Stimulated activated CD4-positive, alpha-beta T cell treated with anti-CD3 and anti-CD28 coated beads, Interleukin-1b, Interleukin-23, amount 100 ng/mL, for 1 hour (primary cell): ENCODE measurements at places on chromosomes 5 and 9.

GRCh38 chr5:43619380-43619779 lies 16.4 kb downstream of the NNT start:
- no peak for DNase-seq

DNA sequence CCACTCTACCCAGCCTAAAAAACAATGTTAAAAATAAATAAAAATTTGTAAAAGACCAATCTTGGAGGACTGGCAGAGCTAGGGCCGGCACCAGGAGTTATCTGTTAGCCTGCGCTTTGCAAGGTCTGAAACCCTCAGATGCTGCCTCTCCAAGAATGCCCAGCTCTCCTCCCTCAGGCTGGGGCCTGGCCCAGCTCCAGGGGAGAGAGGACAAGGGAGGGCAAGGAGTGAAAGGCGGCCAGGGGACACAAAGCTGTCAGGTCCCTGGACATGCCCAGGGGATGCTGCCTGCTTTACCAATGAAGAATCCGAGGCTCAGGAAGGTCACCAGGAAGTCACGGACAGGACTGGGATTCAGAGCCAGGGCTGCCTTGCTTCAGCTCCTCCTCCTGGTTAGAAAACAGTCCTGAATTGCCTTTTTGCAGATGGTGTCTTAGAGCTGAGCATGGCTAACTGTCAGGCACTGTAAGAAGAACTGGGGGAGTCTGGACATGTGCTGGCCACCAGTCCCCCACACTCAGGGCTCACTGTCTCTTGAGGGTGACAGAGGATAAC lies 5.5 kb upstream of the N4BP3 start:
- no peak for DNase-seq

- no peak for DNase-seq
Observed at GRCh38 chr9:114931407-114931806, 1.0 kb upstream of the TNFSF8 start.

GRCh38 chr5:69335341-69335935 lies 2.8 kb upstream of the CCDC125 start:
- no peak for DNase-seq

DNA sequence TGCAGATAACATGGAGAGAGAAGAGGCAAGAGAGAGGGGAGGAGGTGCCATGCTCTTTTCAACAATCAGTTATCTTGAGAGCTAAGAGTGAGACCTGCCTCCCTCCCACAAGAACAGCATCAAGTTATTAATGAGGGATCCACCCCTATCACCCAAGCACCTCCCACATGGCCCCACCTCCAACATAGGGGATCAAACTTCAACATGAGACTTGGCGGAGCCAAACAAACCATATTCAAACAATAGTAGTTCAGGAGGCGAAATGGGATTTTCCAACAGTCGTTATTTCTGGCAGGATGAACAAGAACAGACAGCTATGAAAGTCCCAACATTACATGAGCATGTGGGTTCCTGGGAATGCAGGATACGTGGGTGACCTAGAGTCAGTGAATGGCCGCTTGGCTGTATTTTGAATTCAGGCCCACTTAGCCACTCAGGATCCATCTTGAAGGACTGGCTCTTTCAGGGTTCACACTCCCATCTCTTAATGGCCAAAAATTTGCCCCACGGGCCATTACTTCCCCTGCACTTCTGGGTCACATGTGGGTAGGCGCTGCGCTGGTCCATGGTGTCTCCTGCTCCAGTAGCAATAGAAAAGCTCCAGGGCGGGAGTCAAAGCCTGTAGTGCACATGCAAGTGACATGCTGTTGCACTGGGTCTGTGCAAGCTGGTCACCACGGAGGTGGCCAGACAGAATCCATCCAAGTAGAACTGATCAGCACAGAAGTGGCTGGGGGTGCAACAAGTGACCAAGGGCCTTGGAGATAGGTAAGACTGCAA lies 7.1 kb upstream of the FAF2 start:
- DNase-seq, result no peak
